ENCODE measurements at places on chromosomes 7 and 10.

DNA sequence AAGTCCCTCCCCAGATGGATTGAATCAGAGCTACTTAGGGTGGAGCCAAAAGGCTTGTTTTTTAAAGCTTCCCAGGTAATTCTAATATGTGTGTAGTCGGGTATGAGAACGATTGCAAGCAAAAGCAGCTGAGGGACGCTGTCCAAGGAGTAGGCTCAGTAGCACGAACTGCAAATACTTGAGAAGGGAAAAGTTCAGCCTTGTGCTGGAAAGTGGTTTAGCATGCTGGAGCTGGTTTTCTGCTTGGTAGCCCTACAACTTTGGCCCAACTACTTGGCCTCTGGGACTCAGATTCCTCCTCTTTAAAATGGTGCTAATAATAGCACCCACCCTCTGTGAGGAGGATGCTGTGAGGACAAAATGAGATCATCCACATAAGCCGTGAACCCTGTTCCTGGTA is 76.2 kb downstream of the AHR start:
- no peak for DNase-seq
- H3K36me3 ChIP-seq, result no peaks in the 10 kb centered on the region
- no peak overlapping the region for H3K27ac ChIP-seq
- no peak overlapping the region for H3K4me3 ChIP-seq

DNA sequence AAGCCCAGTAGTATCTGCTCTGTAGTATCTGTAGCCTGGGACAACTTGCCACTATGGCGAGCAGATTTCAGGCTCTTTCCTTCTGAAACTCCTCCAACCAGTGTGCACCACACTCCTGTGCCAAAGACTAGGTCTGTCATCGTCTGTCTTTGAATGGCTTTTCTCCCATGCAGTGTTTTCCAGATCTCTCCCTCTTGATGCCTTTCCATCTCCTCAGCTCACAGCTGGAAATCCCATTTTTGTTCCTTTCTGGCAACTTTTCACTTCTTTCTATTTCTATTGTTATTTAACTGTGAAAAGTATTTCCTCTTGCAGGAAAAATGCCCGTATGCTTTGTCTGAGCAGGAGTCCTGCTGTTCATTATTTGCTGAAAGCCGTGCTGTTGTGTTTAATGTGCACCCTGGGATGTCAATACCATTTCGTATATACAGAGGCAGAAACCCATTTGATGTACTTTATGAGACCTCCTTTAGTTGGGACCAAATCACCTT is 373.7 kb downstream of the PHTF2 start:
- H3K36me3 ChIP-seq, result no peaks in the 10 kb centered on the region
- DNase-seq, result no peak
- no peak overlapping the region for H3K27ac ChIP-seq
- H3K27me3 ChIP-seq, result no peaks in the 10 kb centered on the region

DNA sequence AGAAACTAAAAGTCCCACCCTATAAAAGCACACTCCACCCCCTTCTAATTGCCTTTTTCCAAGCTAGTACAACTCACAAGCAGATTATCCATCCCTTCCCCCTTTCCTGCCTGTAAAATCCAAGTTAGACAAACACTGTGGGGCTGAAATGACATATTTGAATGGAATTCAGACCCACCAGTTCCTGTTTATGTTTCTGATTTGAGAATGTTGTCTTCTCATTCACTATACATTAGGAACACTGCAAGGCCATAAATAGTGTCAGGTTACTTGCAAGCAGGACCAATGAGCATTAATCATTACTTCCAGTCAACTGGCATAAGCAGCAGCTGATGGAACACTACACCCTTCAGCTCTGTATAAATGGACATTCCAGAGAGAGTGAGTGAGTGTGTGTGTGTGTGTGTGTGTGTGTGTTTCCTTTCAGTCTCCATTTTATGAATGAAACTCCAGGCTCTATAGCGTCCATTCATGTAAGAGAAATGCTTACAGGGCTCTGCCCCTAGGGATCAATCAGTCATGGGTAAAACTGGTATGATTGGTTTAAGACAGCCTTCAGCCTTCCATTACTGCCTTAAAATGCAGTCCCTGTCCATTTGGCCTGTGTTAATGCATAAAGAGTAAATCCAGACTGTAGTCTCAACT is 69.3 kb downstream of the ETV1 start:
- H3K4me3 ChIP-seq, result peak overlapping the region; percentile 0
- H3K27me3 ChIP-seq, result no peaks in the 10 kb centered on the region
- peak overlapping the region; percentile 26 for H3K27ac ChIP-seq
- H3K36me3 ChIP-seq, result no peaks in the 10 kb centered on the region
- DNase-seq, result no peak

- H3K27ac ChIP-seq, result peak overlapping the region; percentile 83
- peaks cover 36% of the 10 kb centered on the region for H3K4me1 ChIP-seq
- H3K36me3 ChIP-seq, result no peaks in the 10 kb centered on the region
- H3K27me3 ChIP-seq, result no peaks in the 10 kb centered on the region
Observed at GRCh38 chr7:75915416-75916156, 631 bp downstream of the POR start.

GRCh38 chr7:127034186-127034806 is 218.4 kb downstream of the GRM8 start:
- no peak overlapping the region for H3K4me3 ChIP-seq
- H3K4me1 ChIP-seq, result no peaks in the 10 kb centered on the region
- DNase-seq, result no peak
- no peaks in the 10 kb centered on the region for H3K36me3 ChIP-seq
- H3K27ac ChIP-seq, result no peak overlapping the region

GRCh38 chr10:13074563-13075451 is 25.2 kb upstream of the OPTN start:
- DNase-seq, result peak; percentile 62
- no peaks in the 10 kb centered on the region for H3K36me3 ChIP-seq
- H3K4me1 ChIP-seq, result no peaks in the 10 kb centered on the region
- no peaks in the 10 kb centered on the region for H3K27me3 ChIP-seq
- no peak overlapping the region for H3K27ac ChIP-seq
- no peak overlapping the region for H3K4me3 ChIP-seq

- no peaks in the 10 kb centered on the region for H3K27me3 ChIP-seq
- H3K4me1 ChIP-seq, result no peaks in the 10 kb centered on the region
- H3K36me3 ChIP-seq, result no peaks in the 10 kb centered on the region
Observed at GRCh38 chr7:81273601-81274397, 354.9 kb upstream of the SEMA3C start.

- no peaks in the 10 kb centered on the region for H3K36me3 ChIP-seq
- H3K27me3 ChIP-seq, result peaks cover 3% of the 10 kb centered on the region
- H3K4me1 ChIP-seq, result no peaks in the 10 kb centered on the region
Observed at GRCh38 chr10:131024259-131025131, 287.0 kb downstream of the TCERG1L start.

DNA sequence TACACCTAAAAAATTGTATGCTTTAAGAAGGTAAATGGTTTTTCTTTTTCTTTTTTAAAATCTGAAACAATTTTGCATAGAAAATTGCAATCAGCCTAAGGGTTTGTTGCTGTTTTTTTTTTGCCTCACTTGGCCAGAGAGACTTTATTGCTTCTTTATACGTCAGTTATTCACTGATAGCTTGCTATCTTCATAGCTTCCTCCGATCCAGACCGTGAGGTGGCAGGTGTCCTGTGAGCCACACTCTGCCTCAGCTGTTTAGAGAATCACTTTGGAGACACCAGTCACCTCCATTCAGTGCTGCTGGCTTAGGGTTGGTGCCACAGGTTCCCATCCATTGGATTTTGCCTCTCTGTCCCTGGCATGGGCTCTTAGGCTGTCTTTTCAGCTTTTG is 68.0 kb downstream of the HHEX start:
- H3K27ac ChIP-seq, result peak overlapping the region; percentile 71
- H3K36me3 ChIP-seq, result no peaks in the 10 kb centered on the region
- no peak for DNase-seq
- peaks cover 17% of the 10 kb centered on the region for H3K4me1 ChIP-seq
- H3K4me3 ChIP-seq, result no peak overlapping the region

- H3K4me1 ChIP-seq, result no peaks in the 10 kb centered on the region
- H3K36me3 ChIP-seq, result no peaks in the 10 kb centered on the region
- H3K27ac ChIP-seq, result no peak overlapping the region
Observed at GRCh38 chr10:106636766-106637491, 527.6 kb downstream of the SORCS1 start.

DNA sequence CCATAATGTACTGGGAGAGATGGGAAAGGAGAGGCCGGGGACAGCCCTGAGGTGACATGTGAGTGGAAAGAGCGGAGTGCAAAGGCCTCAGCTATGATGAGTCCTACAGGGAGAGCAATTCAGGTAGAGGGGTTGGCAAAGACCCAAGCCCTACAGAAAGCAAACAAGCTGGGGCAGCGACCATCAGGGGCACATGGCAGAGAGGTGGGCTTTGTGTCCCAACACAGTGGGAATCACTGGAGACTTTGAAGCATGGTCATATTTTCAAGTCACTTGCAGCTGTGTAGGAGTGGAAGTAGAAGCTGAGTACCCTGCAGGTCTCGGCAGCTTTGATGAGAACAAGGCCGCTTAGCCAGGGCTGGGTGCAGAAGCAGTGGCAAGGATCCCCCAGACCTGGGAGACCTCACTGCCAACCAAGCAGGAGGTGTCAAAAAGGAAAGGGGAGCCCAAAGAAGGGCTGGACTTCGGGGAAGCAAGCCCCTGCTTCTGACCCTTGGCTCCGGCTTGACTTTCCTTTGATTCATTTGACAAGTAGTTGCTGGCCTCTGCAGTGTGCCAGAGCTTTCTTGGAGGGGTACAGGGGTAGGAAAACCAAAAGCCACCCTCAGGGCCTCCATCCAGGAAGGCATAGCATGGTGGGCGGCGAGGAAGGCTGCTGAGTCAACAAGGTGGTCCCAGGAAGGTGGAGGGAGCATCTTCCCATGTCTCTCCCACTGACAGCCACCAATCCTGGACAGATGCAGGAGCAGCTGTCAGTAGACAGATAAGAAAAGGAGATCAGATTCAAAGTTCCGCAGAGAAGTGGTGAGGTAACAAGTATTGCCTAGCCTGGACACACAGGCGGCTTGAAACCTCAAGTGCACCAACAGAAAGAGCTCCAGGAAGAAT is 1.9 kb upstream of the PGAM2 start:
- peak overlapping the region; percentile 39 for H3K27ac ChIP-seq
- no peaks in the 10 kb centered on the region for H3K27me3 ChIP-seq
- H3K4me3 ChIP-seq, result no peak overlapping the region
- no peaks in the 10 kb centered on the region for H3K36me3 ChIP-seq

DNA sequence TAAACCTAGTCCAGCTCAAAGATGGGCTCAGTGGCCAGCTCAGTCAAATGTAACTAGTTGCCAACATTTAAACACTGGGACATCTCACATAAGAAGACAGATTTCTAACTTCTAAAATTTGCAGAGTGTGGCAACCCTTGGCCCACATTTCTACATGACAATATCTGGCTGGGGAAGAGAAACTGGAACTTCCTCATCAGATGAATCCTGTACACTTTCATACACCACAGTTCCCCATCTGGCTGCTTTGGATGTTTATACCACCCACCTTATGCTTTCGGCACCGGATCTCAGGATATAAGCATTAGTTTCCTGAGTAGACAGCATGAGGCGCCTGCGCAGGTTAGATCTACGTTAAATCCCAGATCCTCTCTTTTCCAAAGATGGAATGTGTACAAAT is 199.3 kb downstream of the PRKG1 start:
- no peaks in the 10 kb centered on the region for H3K36me3 ChIP-seq
- DNase-seq, result no peak
- H3K4me3 ChIP-seq, result no peak overlapping the region
- H3K27me3 ChIP-seq, result no peaks in the 10 kb centered on the region
- H3K4me1 ChIP-seq, result no peaks in the 10 kb centered on the region
- H3K27ac ChIP-seq, result no peak overlapping the region

DNA sequence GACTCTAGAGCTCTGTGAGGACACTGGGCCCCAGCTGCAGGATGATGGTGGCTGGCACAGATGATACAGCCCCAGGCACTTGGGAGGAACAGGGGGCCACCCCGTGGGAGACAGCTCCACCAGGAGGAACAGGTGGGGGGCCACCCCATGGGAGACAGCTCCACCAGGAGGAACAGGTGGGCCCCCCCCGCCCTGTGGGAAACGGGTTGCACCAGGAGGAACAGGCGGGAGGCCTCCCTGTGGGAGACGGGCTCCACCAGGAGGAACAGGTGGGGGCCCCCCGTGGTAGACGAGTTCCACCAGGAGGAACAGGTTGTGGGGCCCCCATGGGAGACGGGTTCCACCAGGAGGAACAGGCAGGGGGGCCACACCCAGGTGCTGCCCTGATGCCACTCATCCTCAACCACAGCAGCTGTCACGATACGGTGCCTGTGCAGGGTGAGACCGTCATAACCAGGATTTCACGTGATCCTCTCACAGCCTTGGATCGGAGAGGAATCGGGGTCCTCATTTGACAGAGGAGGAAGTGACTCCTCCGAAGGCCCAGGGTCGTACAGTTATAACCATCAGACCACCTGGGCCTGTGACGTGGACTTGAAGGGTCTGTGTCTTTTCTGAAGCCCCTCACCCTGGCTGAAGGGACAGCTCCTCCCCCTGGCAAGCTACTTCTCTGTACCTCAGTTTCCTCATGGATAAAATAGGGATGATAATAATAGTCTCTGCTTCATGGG is 49.2 kb upstream of the NANOS1 start:
- DNase-seq, result no peak
- H3K36me3 ChIP-seq, result no peaks in the 10 kb centered on the region
- H3K27me3 ChIP-seq, result no peaks in the 10 kb centered on the region
- no peak overlapping the region for H3K27ac ChIP-seq

DNA sequence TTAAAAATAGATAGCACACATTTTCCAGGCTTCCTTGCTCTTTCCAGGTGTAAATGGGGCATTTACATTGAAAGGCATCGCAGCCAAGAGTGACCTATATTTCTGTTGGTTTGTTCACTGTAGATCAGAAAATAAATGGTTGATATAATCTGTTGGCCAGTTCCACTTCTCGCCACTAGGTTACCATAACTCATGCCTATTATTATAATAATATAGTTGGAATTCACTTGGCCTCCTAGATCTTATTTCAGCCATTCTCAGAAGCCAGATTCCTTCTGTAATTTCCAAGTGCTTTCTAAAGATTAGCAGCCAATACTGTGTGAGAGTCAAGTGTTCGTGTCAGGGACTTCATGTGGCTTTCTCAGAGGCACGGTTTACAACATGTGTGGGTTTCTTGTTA is 179.5 kb downstream of the DNAH11 start:
- no peaks in the 10 kb centered on the region for H3K4me1 ChIP-seq
- no peak for DNase-seq
- H3K27me3 ChIP-seq, result no peaks in the 10 kb centered on the region
- H3K27ac ChIP-seq, result no peak overlapping the region

GRCh38 chr7:66013938-66014337 is 31.9 kb upstream of the GUSB start:
- no peaks in the 10 kb centered on the region for H3K4me1 ChIP-seq
- H3K27ac ChIP-seq, result no peak overlapping the region
- H3K36me3 ChIP-seq, result no peaks in the 10 kb centered on the region
- no peak for DNase-seq
- H3K27me3 ChIP-seq, result no peaks in the 10 kb centered on the region

GRCh38 chr7:127847641-127848040 is 183.6 kb downstream of the LRRC4 start:
- H3K4me1 ChIP-seq, result peaks cover 21% of the 10 kb centered on the region
- no peaks in the 10 kb centered on the region for H3K36me3 ChIP-seq
- H3K27me3 ChIP-seq, result no peaks in the 10 kb centered on the region
- no peak overlapping the region for H3K27ac ChIP-seq

GRCh38 chr7:55022002-55022985 is 3.5 kb downstream of the EGFR start:
- peak overlapping the region; percentile 77 for H3K27ac ChIP-seq
- H3K4me1 ChIP-seq, result peaks cover 55% of the 10 kb centered on the region
- peak overlapping the region; percentile 90 for H3K4me3 ChIP-seq
- no peaks in the 10 kb centered on the region for H3K27me3 ChIP-seq
- DNase-seq, result peak; percentile 35
- no peaks in the 10 kb centered on the region for H3K36me3 ChIP-seq

GRCh38 chr10:132624847-132625471 is 87.4 kb downstream of the INPP5A start:
- no peak overlapping the region for H3K4me3 ChIP-seq
- no peak overlapping the region for H3K27ac ChIP-seq
- peaks cover 38% of the 10 kb centered on the region for H3K4me1 ChIP-seq

Data from psoas muscle (tissue), 8 donors.